ENCODE measurements at places on chromosomes 11 and 22.
A peak's percentile ranks its signal among the peaks of the same experiment; 100 is the strongest.

DNA sequence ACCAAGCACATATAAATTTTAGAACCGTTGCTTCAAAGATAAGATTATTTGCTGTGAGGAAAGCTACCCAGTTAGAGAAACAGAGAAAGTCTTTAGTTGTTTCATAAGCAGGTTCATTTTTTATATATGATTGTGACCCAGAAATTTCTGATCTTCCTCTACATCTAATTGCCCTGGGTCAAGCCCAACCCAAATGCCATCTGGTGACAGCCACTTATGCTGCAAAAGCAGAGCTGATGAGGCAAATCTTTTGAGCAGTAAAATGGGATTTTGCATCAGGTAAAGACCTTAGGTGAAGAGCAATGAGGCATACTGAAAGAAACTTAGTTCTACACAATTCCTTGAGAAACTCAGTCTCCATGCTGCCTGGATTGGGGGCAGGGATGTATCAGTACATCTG lies 28.0 kb downstream of the SYT9 start:
- no peak for DNase-seq

- DNase-seq = no peak
These were observed 864.2 kb downstream of the FAM181B start for GRCh38 chr11:81869351-81870065.

- DNase-seq = no peak
These were observed 493.3 kb upstream of the CCDC179 start for GRCh38 chr11:23353611-23354010.

DNA sequence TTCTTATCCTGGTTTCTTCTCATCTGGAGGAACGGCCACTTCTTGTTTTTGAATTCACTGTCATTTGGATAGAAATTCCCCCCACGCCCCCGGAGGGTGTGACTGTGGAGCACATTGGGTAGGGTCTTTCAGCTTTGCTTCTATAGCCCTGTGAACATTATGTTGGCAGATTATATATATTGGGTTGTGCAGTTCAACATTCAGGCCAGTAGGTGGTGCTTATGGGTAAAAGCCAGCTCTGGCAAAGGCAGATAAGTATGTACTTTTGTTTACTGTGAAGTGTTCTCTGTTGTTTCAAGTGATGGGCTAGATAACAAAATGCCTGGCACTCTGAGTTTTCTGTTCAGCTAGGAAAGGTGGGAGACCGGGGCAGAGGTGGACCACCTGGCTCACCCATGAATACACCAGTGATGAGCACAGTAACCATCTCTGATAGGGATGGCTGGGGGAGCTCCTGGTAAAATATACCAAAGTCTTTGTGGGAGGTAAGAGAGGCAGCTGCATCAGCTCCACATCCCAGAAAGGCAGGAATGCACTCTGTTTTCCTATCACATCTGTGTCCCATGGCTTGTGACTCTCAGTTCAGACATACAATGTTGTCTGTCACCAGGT lies 1348.2 kb upstream of the RAG2 start:
- no peak for DNase-seq

GRCh38 chr22:46250783-46251125 lies 661 bp upstream of the CDPF1 start:
- no peak for DNase-seq

GRCh38 chr11:2091112-2091746 lies 48.0 kb downstream of the IGF2 start:
- peak; percentile 24 for DNase-seq

GRCh38 chr22:38881997-38882879 lies 10.2 kb upstream of the CBX6 start:
- no peak for DNase-seq

GRCh38 chr11:121538054-121538453 lies 85.3 kb upstream of the SORL1-AS1 start:
- DNase-seq = no peak

DNA sequence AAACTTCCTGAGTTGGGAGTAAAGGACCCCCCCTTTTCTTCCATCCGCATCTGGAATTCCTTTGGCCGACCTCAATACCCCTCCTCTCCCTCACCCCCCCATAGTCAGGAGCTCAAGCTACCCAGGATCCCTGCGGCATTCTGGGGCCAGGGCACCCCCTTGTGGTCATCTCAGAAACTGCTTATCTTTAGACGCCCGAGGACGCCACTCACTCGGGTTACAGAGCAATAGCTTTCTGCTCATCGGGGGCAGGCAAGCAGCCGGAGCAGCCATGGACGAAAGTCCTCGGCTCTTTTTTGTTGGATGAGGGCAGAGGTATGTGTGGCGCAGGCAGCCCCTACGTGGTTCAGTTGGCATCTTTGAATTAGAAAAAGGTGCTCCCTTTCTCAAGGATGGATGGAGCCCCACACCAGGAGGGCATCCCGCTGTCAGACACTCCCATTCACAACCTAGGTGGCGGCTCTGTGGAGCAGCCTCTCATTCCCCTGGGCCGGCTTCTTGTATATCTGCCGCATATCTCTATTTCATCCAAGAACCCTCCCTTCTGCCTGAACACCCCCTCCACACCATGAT lies 2.3 kb downstream of the C1QTNF5 start:
- DNase-seq = no peak

DNA sequence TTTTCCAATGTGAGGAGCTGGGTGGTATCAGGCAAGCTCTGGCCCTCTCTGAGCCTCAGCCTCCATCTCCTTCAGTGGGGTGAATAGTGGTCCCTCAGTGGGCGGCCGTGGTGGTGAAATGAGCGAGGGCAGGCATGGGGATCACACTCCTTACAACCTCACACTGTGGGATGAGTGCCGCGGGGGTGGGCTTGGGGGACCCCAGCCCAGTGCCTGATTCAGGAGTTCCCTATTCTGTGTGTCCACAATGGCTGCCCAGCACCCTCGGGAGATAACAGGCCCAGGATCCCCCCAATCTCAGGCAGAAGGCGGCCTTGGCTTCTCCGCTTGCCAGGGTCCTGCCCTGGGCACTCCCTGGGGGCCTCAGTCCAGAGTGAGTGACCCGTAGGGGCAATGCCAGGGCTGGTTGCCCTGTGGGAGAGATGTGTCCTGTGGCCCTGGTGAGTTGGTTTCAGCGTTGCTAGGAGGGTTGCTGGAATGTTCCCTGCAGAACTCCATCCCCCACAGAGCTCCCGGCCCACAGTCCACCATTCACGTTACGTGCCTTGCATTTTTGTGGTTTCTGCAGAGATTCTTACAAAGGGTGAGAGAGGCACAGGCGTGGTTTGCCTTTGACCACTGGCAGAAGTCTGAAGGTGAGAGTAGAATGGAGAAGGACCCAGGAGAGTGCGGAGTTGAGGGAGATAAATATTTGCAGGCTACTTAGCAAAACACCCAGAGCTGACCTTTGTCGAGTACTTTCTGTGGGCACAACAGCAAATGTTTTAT lies 2.9 kb downstream of the ALDH3B1 start:
- DNase-seq = peak; percentile 75

DNA sequence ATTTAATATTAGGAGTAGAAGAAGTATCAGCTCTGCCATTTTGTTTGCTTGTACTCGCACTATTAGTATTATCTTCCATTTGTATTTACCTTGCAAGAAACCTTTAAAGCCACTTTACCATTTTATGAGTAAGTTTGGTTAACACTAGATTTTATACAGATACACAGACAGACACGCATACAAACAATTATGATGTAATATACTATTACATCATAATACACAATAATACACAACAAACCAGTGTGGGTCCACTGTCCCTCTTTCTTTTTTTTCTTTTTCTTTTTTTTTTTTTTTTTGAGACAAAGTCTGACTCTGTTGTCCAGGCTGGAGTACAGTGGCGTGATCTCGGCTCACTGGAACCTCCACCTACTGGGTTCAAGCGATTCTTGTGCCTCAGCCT lies 170.3 kb upstream of the NARS2 start:
- DNase-seq = no peak

DNA sequence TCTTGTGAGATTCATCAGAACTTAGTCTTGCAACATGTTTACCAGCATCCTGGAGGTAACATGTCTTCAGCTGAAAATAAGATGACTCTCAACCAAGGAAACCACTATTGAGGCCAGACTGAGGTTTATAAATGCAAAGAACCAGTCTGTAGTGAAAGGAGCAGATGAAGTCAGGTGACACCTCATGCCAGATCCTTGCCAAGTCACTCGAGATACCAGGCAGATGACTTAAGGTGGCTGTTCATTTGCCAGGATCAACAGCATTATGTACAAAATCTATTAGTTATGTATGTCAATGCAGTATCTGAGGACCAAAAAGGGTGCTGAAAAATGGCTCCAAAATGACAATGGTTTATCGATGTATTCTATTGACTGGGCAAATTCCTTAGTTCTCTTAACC lies 100.0 kb upstream of the SOX6 start:
- DNase-seq = no peak

DNA sequence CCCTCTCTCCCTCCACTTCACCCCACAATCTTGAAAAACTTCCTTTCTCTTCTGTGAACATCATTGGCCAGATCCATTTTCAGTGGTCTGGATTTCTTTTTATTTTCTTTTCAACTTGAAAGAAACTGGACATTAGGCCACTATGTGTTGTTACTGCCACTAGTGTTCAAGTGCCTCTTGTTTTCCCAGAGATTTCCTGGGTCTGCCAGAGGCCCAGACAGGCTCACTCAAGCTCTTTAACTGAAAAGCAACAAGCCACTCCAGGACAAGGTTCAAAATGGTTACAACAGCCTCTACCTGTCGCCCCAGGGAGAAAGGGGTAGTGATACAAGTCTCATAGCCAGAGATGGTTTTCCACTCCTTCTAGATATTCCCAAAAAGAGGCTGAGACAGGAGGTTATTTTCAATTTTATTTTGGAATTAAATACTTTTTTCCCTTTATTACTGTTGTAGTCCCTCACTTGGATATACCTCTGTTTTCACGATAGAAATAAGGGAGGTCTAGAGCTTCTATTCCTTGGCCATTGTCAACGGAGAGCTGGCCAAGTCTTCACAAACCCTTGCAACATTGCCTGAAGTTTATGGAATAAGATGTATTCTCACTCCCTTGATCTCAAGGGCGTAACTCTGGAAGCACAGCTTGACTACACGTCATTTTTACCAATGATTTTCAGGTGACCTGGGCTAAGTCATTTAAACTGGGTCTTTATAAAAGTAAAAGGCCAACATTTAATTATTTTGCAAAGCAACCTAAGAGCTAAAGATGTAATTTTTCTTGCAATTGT lies 92.3 kb downstream of the CD44 start:
- no peak for DNase-seq

DNA sequence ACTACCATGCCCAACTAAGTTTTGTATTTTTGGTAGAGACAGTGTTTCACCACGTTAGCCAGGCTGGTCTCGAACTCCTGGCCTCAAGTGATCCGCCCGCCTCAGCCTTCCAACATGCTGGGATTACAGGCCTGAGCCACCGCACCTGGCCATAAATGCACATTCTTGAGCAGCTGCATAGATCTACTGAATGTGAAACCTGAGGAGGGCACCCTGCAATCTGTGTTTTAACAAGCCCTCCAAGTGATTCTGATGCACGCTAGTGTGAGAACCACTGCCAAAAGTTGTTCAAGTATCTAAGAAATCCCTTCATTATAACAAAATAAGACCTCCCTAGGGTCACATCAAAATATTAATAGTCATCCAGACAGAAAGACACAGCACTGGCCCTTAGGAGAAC lies 89.3 kb downstream of the RDX start:
- no peak for DNase-seq

DNA sequence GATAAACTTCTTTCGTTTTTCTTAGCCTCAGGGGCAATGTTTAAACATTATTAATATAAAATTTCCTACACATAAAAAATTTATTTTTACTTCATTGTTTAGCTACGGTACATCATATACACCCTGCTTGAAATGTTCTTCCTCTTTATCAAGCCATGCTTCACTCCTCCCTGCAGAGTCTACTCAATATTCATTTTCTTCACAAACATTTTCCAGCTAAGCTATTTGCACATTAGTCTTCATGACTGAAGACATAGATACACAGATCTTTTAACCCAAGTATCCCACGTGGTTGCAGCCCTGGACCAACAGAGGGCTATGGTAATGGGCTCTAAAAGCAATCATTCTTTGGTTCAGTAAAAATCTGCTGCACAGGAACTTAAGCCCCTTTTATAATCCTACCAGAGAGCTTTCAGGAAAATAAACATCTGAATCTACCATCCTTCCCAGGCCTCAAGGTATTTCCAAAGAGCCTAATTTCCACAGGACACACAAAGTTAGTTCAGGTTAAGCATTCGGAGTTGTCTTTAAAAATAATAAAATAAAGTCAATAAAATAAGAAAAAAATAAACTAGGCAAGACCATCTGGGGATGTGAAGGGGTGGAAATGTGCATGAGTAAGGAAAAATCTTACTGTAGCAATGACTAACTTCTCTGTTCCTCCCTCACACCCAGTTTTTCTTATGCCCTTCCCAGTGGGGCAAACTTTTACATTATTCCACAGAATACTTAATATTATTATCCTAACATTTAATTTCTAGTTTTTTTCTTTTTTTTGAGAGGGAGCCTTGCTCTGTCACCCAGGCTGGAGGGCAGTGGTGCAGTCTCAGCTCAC lies 21.6 kb upstream of the OR6X1 start:
- no peak for DNase-seq

- DNase-seq = no peak
These were observed 5.1 kb upstream of the ENDOD1 start for GRCh38 chr11:95084509-95084908.

GRCh38 chr11:46477136-46477535 lies 85.6 kb upstream of the CHRM4 start:
- DNase-seq = no peak

- no peak for DNase-seq
These were observed 70.4 kb upstream of the RASSF10 start for GRCh38 chr11:12938590-12939247.

GRCh38 chr11:61198948-61199523 lies 4.3 kb upstream of the PGA3 start:
- DNase-seq = no peak

GRCh38 chr11:46435679-46436078 lies 44.1 kb upstream of the CHRM4 start:
- DNase-seq = no peak

- DNase-seq = no peak
These were observed 4.2 kb downstream of the OR9I1 start for GRCh38 chr11:58121096-58121495.

DNA sequence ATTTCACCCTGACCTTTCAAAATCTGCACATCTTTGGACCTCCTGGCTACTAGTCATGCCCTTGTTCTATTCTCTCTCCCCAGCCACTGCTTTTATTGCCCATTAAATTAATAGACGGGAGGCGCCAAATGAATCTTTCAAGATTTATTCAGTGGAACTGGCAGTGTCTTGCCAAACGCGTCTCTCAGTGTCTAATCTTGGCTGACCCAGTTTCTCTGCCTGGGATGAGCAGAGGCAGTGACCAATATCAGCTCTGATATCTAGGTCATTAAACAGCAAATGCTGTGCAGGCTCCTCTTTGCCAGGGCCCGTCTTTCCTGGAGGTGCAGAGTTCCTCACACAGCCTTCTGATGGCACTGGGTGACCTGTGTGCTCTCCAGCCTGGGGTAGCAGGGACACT lies 74.0 kb downstream of the TRAF6 start:
- DNase-seq = no peak

GRCh38 chr11:92735039-92735438 lies 234.4 kb upstream of the MTNR1B start:
- no peak for DNase-seq
